ENCODE measurements at places on chromosomes 7 and 10.

DNA sequence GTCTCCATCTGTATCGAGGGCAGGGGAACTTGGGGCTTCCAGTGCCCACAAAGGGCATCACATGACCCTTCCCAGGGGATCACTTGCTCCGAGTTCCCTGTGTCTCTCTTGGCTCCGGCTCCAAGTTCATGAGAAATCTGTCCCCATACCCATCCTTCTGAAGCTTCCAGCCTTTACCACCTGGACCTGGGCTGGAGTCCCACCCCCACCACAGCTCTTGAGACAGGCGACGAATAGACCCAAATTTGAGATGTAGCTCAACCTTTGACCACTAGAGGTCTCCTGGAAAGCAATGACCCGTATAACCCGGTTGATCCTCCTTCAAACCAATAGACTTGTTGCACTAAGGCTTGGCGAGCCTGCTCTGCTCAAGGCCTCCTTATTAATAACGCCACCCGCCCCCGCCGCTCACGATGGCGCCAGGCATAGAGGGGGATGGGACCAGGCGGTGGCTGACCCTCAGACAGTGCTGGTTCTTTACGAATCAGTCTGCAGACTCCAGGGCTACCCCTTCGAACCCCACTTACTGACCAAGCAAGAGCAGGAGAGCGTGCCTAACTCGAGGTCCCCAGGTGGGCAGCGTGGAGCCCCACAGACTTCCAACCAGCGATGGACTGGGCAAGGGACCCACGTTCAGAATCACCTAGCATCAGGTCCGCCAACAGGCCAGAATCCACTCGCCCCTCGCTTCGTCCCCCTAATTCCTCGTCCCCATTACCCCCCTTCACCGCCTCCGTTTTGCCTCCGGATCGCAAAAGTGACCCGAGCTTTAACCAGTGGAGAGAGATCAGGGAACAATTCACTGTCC, 4.4 kb upstream of the ARID5B start:
- DNase-seq, result no peak

- DNase-seq, result no peak
Measured at GRCh38 chr10:44259090-44259874, 125.6 kb downstream of the CXCL12 start.

DNA sequence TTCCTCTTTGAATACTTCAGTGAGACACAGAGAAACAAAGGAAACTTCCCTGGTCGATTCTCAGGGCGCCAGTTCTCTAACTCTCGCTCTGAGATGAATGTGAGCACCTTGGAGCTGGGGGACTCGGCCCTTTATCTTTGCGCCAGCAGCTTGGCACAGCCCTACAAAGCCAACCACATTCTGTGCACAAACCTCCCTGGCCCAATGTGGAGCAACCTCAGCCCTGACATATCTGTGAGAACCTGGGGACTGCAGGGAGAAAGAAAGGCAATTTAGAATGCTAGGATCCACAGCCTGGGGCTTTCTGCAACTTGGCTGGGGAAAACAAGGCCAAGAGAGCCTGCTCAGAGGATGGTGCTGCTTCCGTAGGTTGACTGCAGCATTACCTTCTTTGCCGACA, 63.5 kb upstream of the PRSS58 start:
- no peak for DNase-seq

- no peak for DNase-seq
Measured at GRCh38 chr10:33265621-33266020, 68.8 kb downstream of the NRP1 start.

DNA sequence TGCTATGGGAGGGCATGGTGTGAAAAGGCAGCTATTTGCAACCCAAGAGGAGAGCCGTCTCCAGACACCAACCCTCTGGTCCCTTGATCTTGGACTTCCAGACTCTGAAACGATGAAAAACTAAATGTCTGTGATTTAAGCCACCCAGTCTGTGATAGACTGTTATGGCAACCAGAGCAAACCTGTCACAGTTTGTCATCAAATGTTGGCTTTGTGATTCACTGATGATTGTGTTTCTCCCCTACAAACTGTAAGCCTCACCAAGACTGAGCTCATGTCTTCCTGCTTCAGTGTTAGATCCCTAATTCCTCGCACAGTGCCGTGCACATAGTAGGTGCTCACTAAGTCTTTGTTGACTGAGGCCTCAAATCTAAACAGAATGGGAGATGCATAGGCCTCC, 224.6 kb upstream of the PITRM1 start:
- no peak for DNase-seq

- no peak for DNase-seq
Measured at GRCh38 chr10:126691456-126691855, 21.0 kb upstream of the C10orf90 start.

DNA sequence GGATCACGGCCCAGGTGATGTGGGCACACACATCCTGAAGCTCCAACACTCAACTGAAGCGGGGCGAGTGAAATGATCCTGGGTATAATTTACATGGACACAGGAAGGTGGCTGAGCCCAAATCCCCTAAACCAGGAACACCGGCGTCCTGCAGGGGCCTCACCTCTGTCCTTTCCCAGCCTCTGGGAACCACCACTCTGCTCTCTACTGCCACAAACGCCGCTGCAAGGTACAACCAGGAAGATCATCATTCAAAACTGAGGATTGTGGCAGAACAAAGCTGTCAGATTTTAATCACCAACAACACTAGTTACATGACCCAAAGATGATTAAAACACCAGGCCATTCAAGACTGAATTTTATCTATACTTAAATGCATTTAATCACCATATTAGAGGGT, 104.0 kb downstream of the DIP2C start:
- no peak for DNase-seq

- no peak for DNase-seq
Measured at GRCh38 chr7:41976411-41976810, 260.6 kb downstream of the GLI3 start.

GRCh38 chr7:78473571-78474301, 675.2 kb downstream of the PHTF2 start:
- no peak for DNase-seq

- no peak for DNase-seq
Measured at GRCh38 chr7:159067576-159068487, 76.8 kb downstream of the VIPR2 start.

DNA sequence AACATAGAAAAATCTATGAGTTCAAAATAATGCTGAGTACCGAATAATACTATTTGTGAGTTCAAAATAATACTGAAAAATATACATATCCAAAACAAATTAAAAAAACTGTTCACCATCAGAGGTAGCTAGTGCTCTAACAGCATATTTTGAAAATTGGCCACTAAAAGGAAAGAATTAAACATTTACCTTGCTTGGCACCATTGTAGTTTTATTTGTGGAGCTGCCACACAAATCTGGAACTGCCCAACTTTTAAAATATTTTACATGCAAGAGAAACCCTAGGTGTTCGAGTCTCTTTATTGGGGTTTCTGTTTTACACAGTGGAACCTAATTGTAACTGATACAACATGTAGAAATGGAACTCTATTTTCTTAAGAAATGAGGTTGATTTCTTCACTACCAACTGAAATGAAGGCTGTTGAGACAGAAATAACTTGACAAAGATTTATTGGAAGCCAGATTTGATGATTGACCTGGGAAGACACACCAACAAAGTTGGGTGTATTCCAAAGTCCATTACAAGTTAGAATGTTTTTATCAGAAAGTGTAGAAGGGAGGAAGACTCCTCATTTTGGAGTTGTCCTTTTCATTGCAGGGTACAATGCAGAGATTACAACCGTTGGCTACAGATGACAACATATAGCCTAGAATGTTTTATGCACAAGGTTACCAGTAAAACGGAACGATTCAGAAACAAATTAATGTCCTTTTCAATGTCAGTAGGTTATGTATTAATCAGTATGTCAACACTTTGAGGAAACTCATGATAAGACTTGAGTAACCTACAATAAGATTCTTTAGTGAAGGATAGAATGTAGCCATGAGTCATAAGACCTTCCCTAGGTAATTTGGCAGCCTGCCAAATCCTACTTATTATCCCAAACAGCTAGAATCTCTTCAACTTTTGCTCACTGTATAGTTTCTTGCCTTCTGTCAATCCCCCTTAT, 73.8 kb upstream of the PAPSS2 start:
- no peak for DNase-seq

GRCh38 chr10:104546756-104547155, 94.3 kb upstream of the SORCS3 start:
- no peak for DNase-seq

DNA sequence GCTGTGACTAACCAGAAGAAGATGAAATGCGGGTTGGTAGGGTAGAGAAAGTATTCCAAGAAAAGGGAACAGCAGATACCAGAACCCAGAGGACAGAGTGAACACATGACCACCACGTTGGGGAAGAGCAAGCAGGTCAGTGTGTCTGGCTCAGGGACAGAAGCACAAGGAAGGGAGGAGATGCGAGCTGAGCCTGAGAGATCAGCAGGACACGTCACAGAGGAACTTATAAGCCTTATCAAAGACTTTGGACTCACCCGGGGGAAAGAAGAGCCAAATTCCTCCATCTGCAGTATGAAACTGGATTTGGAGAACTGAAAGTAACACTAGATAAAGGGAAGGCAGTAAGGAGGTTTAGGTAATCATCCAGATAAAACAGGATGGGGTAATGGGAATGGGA, 232.1 kb upstream of the NPVF start:
- DNase-seq, result no peak

DNA sequence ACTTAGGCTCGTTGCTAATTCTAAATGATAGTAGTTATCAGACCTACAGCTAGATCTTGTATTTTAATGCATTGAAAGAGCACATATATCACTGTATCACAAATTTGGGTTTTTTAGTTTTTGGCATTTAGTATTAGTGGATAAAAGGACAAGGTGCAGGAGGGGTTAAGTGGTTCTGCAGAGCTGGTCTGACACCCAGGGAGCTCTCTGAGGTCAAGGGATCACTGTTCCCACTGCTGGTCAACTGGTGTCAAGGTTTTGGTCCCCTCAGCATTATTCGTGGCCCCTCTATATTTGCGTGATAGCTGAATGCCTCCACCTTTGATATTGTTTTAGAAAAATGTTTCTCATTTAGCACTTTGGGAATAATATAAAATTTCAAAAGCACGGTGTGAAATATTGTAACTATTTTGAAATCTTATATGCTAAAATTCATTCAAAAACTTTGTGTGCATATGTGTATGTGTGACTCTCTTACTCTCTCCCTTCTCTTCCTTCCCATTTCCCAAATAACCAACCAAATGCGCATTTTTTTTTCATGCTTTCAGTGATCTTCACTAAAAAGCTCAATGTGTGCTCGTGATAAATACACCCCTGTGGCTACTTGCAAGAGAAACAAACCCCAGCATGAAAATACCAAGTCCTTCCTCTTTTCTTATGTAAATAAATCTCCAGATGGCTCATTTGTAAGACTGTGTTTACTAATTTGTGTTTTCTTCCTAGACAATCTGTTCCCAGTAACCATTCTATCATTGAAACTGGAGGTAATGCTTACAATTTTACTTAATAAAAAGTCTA, 309.2 kb downstream of the FGFR2 start:
- no peak for DNase-seq

DNA sequence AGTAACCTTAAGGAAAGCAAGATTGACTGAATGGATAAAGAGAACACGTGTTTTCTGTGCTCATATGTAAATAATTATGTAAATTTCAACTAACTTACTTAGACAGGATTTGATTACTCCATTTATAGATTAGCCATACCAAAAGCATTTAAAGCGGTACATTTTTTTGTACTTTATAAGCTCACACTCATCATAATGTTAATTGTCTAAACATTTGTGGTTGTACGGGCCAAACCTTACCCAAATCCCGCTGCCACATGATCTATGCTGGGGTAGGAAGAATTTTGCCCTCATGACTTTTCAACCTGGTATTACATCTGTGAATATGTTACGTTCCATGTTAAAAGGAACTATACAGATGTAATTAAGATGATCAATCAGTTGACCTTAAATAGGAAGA, 29.1 kb downstream of the MKX start:
- no peak for DNase-seq

GRCh38 chr7:152601305-152601798, 74.6 kb downstream of the XRCC2 start:
- DNase-seq, result no peak

DNA sequence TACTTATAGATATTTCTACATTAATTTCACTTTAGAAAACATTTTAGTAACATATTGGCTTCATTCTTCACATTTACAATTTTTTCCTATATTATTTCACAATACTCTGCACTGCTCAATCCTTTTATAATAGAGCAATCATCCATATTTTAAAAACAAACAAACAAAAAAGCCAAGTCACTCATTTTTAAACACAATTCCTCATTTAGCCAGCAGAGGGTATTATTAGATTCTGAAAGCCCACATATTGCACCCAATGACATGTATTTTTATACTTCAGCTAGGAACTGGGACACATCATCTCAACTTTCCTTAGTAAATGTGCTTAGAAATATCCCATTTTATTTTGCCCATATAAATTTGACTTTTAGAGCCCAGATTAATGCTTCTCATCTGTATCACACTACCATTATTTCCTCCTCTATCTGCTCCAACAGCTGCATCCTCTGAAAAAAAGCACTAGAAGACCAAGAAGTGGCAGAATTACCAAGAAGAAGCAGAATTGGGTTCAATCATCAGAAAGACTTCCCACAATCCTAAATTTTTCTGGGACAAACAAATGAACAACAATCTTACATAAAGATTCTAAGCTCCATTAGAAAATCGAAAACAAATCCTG, 29.5 kb downstream of the CTNNA3 start:
- DNase-seq, result no peak

GRCh38 chr10:33382921-33383713, 48.6 kb upstream of the NRP1 start:
- no peak for DNase-seq

DNA sequence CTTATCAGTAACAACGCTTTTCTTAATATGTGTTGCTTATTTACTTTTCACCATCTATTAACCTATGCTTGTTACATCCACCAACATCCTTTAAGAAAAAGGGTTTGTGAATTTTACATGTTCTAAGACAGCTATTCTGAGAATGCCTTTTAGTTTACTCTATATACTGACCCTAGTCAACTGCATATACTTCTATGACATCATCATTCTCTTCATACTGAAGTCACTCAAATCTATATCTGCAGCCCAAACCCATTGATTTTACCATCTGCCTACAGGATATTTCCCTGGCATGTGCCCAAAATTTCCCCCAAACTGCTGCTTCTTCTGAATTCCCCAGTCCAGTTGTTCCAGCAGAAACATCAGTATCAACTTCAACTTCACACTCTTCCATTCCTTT, 94.6 kb upstream of the FAM204A start:
- DNase-seq, result no peak

Measured in NCI-H526 treated with DMSO at 0.1 percent for 48 hours (cell line).